ENCODE measurements at places on chromosomes 16 and 17.

- DNase-seq = no peak
Observed at GRCh38 chr17:28226563-28227315, 92.3 kb upstream of the TMEM97 start.

DNA sequence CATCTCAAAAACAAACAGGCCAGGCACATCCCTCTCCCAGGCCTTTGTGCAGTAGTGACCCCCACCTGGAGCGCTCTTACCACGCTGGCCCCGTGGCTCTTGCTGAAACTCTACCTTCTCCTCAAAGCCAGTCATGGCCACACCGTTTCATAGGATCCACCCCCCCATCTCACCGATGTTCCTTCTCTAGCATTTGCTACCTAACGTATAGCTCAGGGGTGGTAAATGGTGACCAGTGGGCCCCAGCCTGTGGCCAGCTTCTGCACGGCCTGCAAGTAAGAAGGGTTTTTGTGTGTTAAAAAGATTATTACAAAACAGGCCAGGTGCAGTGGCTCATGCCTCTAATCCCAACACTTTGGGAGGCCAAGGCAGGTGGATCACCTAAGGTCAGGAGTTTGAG is 43.8 kb downstream of the RMI2 start:
- DNase-seq = no peak

DNA sequence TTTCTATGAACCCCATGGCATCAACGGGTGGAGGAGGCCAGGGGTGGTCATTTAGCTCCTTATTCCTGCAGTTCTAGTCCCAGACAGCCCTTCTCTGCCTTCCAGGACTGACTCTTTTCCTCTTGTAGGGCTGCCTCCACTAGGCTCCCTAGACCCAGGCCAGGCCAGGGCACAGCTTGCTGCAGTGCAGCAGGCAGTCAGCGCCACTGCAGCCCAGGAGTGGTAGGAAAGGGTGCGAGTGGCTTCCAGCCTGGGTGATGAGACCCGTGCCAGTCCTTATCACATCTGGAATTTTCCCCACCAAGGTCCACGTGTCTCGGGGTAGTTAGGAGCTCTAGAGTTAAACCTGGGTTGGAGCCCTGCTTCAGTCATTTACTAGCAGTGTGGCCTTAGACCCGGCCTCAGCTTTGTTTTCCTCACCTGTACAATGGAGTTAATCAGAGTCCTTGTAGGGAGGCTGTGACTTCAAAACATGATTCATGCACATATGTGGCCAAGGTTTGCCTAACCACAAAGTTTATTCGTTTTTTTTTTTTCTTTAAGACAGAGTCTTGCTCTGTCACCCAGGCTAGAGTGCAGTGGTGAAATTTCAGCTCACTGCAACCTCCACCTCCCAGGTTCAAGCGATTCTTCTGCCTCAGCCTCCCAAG is 4.7 kb downstream of the SLC5A11 start:
- DNase-seq = no peak

- peak; percentile 57 for DNase-seq
Observed at GRCh38 chr17:19876529-19877161, 8.9 kb upstream of the ULK2 start.

GRCh38 chr16:78930561-78930960 is 670.0 kb downstream of the MAF start:
- DNase-seq = no peak

- no peak for DNase-seq
Observed at GRCh38 chr17:77701996-77702395, 256.5 kb upstream of the TNRC6C start.

DNA sequence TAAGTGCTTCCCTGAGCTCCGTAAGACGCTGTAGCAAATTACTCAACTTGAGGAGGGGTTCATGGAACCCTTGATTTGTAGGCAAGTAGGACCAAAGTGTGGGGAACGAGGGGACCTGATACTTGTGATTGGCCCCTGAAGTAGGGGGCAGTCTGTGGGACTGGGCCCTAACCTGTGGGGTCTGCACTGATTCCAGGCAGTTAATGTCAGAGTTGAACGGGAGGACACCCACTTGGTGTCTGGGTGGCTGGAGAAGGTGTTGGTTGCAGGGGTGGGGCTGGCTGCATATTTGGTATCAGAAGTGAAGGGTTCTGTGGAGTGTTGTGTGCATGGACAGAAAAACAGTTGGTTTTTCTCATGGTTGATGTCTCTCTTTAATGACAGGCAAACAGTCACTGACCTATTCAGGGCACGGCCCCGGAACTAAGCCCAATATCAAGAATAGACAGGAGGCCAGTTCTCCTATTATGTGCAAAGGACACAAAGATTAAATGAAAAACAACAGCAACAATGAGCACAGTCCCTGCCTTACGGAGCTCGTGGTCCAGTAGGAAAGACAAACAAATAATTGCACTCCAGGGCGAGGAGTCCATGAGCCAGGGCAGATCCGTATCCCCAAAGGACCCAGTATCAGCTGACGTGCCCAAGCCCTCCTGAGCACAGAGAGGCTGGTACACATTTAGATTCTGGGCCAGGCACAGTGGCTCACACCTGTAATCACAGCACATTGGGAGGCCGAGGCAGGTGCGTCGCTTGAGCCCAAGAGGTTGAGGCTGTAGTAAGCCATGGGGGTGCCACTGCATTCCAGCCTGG is 19.2 kb downstream of the MXRA7 start:
- DNase-seq = no peak

GRCh38 chr16:9050102-9050830 is 41.2 kb upstream of the HAPSTR1 start:
- DNase-seq = no peak

GRCh38 chr17:46719891-46720290 is 98.6 kb downstream of the WNT3 start:
- DNase-seq = no peak

GRCh38 chr17:81252326-81252986 is 13.3 kb downstream of the NDUFAF8 start:
- no peak for DNase-seq

- DNase-seq = no peak
Observed at GRCh38 chr17:81518113-81518784, 5.7 kb upstream of the ACTG1 start.

DNA sequence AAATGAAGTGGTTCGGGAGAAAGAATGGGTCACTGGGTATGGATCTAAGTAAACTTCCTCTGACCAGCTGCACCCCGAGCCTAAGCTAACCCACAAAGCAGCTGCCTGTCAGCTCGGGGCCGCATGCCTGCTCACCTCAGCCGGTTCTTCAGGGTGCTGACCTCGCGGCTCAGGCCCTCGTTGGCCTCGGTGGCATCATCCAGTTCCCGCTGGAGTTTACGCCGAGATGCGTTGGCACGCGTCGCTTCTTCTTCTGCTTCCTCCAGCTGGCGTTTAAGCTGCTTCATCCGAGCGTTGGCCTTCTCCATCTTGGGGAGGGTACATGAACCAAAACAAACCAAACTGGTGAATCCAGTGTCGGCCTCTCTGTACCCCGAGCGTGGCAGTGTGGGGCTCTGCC is 41.1 kb downstream of the NDEL1 start:
- no peak for DNase-seq

DNA sequence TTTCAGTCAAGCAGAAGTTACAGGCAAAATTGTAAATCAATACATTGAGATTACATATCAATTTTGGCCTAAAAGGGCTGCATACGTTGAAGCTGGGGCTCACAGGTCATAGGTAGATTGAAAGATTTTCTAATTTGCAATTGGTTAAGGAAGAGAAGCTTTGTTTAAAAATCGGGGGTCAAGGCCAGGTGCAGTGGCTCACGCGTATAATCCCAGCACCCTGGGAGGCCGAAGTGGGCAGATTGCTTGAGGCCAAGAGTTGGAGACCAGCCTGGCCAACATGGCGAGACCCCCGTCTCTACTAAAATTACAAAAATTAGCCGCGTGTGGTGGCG is 68.4 kb downstream of the MARF1 start:
- no peak for DNase-seq

Data from CD4-positive, alpha-beta T cell treated with Interleukin-4 for 1 hour (primary cell).